Germinal center (tissue), 1 donor: ENCODE measurements at places on chromosomes 6 and 20.
A peak's percentile ranks its signal among the peaks of the same experiment; 100 is the strongest.

DNA sequence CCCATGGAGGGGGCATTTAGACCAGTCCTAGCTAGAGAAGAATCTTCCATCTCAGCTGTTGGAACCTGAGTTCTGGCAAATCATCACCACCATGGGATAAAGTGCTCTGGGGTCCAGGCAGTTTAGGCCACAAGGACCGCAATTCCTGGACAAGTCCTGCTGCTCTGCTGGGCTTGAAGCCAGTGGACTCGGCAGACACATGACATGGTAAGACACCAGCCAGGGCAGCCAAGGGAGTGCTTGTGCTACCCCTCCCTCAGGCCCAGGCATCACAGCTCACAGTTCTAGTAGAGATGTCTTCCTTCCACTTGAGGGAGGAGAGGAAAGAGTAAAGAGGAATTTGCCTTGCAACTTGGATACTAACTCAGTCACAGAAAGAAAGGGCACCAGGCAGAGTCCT is 246.0 kb downstream of the EYA4 start:
- no peak for DNase-seq

DNA sequence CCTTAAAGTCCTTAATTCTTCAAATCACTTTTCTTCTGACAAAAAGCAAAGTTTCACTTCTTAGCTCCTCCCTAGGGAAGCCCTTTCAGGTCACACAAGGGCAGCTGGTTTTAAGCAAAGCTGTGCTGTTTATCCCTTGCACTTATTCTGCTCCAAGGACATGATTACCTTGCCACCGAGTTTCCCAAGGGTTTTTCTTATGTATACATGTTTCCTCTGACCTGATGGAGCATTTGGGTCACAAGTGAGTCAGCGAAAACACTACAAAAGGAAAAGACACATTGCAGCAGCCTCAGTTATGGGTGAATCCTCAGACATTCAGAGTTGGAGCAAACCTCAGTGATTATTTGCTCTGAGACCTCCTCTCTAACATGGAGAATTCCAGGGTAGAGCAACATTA is 26.6 kb upstream of the ILRUN start:
- no peak for DNase-seq

DNA sequence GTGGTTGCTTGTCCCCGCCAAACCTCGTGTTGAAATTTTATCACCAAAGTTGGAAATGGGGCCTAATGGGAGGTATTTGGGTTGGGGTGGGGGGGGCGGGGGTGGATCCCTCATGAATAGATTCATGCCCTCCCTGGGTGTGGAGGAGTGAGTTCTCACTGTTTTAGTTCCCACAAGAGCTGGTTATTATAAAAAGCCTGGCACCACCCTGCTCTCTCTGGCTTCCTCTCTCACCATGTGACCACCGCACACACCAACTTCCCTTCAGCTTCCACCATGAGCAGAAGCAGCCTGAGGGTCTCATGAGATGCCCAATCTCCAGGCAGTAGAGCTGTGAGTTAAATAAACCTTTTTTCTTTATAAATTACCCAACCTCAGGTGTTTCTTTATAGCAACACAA is 111.3 kb downstream of the PRDM1 start:
- no peak for DNase-seq

GRCh38 chr6:143743301-143744166 is 65.8 kb downstream of the PHACTR2 start:
- no peak for DNase-seq

- no peak for DNase-seq
Measured at GRCh38 chr6:156359912-156360311, 417.3 kb upstream of the ARID1B start.

DNA sequence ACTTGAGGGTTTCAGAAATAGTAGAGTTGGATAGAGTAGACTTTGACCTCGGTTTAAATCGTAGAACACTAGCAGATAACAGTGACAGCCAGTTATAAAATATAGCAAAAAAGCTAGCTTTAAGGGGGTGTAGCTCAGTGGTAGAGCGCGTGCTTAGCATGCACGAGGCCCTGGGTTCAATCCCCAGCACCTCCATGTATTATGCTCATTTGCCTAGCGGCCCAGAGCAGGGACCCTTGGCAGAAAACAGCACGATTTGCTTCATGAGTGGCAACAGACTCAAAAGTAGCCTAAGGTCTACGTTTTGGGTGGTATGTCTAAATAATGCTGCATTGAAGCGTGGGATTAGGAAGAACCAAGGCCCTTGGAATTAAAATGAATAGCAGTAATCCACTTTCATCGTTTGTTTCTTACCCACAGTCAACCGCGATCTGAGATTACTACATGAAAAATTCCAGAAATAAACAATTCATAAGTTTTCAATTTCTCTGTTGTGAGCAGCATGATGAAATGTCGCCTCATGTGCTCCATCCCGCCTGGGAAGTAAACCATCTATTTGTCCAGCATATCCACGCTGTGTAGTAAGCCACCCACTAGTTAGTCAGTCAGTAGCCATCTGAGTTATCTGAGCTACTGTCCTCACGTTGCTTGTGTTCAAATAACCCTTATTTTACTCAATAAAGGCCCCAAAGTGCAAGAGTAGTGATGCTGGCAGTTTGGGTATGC is 184.9 kb downstream of the GPX5 start:
- DNase-seq: no peak

DNA sequence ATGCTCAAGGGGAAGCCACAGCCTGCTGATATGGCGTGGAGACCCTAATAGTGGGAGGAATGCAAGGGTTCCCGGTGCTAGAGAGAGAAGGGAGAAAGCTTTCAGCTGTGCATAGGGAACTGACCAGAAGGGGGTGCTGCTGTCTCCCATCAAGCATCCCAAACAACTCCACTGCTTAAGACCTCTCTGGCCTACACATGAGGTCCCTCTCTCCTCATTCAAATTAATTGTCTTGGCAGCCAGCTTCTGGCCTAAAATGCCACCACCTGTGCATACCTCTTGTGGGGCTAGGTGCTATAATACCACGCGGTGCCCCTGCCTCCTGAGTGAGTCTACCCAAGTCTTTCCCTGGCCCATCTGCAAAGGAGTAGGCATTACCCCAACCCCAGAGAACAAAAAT is 14.5 kb downstream of the ADISSP start:
- DNase-seq: peak; percentile 78

DNA sequence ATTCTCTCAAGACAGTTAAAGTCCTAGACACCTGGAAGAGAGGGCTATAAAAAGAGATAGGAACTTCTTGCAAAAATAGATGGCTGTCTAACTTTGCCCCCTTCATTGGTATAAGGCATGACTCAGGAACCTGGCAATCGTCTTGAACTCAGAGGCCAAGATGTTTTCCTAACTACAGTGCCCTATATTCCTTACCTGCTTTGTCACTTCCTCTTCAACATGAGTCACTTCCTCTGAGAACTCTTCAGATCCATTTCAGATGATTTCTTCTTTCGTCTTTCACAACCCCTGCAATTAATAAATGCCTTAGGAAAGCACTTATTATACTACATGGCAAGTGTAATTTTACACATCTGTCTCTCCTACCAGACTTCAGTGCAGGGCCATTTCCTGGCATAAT is 83.5 kb downstream of the HAO1 start:
- DNase-seq: no peak

- no peak for DNase-seq
Measured at GRCh38 chr6:86087954-86088353, 445.3 kb upstream of the SYNCRIP start.

DNA sequence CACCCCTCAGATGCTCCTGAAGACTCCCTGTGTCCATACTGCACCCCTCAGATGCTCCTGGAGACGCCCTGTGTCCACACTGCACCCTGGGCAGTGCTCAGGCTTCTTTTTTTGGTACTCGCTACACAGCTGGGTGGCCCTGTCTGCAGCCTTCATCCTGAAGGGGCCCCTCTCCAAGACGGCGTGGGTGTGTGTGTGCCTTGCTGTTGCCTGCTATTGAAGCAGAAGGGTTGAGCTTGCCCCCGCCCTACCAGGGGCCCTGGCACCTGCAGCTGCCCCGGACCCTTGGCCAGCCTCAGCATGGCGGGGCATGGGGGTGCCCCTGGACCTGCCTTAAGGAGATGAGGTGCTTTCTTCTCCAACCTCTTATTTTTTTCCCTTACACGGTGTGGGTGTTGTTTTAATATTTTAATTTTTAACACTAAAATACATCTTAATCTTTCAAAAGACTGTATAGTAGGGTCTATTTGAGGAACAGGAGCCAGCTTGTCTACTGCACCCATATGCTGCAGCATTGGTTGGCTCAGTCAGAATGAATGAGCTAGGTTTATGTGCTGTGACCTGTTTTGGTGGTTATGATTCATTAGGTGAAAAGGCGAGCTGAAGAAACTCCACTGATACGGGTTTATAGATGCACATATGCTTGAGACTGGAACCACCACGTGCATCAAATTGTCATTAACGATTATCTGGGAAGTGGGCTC is 135.9 kb downstream of the AGPAT4 start:
- no peak for DNase-seq

DNA sequence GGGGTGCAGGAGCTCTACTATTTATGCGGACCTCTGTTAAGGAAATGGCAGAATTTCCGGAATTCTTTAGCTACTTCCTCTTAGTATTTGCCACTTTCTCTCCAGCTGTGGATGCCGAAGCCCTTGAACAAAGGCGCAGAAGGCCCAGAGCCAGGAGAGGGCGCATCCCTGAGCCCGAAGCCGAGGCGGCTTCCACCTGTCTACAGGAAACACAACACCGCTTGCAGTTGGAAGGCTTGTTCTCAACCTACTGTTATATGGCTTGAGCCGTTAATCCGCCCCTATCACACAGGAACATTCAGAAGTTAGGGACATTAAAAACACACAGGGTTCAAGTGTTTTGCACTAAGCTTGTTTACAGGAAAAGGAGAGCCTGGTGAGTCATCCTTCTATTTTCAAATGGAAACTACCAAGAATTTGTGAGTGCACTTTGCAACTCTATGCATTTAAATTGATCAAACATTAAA is 417.1 kb downstream of the BCKDHB start:
- DNase-seq: no peak

DNA sequence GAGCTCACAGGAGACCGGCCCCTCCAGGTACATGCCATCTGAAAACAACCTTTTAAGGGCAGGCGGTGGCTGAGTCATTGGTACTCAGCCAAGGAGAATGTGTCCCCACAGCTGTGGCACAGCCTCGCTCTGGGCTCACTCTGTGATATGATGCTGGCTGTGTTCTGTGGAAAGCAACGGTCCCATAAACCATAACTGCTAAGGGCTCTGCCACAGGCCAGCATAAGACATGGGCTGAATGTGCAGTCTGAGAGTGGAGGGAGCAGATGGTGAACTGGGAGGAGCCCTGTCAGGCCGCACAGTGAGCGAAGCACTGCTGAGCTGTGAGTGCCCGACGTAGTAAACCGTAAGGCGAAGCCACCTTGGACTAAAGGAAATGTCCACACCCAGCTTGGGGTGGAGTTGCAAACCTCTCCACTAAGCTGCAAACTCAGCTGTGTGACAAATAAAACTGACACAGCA is 375.8 kb downstream of the THBS2 start:
- DNase-seq: no peak

- DNase-seq: no peak
Measured at GRCh38 chr6:162404951-162405350, 322.6 kb downstream of the PRKN start.

DNA sequence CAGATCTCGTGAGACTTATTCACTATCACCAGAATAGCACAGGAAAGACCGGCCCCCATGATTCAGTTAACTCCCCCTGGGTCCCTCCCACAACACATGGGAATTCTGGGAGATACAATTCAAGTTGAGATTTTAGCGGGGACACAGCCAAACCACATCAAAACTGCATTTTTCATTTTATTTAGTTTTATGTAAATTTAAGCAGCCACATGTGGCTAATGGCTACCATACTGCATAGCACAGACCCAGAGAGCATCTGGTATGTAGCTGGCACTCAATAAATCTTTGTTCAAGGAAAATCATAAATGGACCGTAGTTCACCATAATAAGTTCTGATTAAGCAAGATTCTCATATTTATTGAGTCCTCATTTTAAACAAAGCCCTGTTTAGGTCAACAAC is 15.3 kb downstream of the GFOD1 start:
- no peak for DNase-seq

DNA sequence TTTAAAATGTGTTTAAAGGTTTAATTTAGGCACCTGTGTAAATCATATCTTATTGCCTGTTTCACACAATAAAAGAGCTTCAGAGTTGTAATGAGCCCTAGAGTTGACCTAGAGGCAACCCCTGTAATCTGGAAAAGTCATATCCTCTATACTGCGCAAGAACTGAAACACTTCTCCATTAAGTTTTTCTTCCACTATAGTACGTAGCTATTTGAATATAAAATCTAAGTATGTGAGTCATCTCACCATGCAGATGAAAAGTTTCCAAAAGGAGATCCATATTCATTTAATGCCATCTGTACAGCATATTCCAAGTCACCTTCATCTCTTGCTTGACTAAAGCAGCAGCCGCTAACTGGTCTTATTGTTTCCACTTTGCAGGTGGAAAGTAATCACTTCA is 26.0 kb upstream of the TAAR1 start:
- no peak for DNase-seq

DNA sequence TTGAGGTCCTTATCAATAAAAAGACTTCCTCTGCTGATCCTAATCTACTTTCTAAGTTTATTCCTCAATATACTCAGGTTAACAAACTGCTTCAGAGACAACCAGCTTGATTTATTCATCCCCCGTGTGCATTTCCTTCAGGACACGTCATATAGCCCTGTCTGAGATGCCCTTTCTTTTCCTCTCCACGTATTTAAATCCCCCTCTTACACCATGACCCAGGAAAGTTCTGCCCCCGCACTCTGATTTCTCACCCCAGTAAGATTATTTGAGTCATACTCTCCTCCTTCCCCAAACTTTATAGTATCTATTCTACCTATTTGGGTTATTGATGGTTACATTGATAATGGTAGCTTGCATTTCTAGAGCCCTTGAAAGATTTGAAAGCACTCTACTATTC is 9.8 kb upstream of the CGA start:
- no peak for DNase-seq

GRCh38 chr6:134908906-134909516 is 40.9 kb downstream of the ALDH8A1 start:
- no peak for DNase-seq

- DNase-seq: no peak
Measured at GRCh38 chr6:138518054-138518453, 18.8 kb upstream of the NHSL1 start.

DNA sequence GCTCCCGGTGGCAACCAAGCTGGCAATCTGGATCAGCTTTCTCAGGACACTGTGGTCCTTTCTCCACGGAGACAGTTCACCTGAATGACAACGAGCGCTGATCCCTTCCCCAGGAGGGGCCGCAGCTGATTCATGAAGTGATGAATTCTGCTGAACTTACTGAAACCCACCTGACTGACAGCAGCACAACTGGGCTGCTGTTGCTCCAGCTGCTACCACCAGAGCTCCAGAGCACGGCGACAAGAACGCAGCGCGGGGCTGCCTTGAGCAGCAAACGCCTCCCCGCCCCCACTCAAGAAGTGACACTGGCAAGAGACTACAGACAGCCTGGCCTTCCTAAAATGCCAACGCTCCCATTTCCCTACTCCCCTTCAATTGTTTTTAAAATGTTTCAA is 10.0 kb downstream of the PXDC1 start:
- no peak for DNase-seq

GRCh38 chr6:70396163-70396562 is 17.1 kb upstream of the FAM135A start:
- DNase-seq: no peak

GRCh38 chr20:50588034-50588736 is 78.0 kb downstream of the PTPN1 start:
- DNase-seq: peak; percentile 82

- peak; percentile 45 for DNase-seq
Measured at GRCh38 chr20:59006167-59006863, 739 bp downstream of the CTSZ start.
